ENCODE measurements at places on chromosomes 3 and 15. TPM values are rescaled to one million over a fixed set of nuclear protein-coding genes. Genes with fewer than 3 reads are reported as not detected.
A peak's percentile ranks its signal among the peaks of the same experiment; 100 is the strongest.

- no peak for DNase-seq
These were observed 473.1 kb upstream of the UBE2E2 start for GRCh38 chr3:22729981-22730380.

DNA sequence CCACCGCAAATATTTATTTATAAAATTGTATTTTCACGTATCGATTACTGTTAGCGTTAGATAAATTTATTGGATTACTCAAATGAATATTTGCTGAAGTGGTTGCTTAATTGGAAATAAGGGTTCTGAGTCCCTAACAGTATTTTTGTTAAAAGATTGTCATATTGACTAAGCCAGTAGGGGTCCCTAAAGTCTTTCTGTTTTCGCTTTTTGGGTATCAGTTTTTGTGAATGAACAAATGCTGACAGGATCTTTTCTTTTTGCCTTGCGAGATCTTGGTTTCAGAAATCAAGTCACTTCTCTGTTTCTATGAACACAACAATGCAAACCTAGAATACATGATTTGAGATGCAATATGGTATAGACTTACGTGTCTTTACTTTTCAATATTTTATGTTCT lies 7.1 kb downstream of the RAD51 start:
- no peak for DNase-seq

DNA sequence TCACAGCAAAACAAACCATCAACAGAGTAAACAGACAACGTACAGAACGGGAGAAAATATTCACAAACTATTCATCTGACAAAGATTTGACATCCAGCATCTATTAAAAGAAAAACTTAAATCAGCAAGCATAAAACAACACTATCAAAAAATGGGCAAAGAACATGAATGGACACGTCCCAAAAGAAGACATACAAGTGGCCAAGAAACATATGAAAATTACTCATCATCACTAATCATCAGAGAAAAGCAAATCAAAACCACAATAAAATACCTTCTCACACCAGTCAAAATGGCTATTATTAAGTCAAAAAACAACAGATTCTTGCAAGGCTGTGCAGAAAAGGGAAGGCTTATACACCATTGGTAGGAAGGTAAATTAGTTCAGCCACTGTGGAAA lies 13.7 kb upstream of the SERPINI2 start:
- no peak for DNase-seq

- no peak for DNase-seq
These were observed 37.7 kb upstream of the HES1 start for GRCh38 chr3:194098081-194098842.

DNA sequence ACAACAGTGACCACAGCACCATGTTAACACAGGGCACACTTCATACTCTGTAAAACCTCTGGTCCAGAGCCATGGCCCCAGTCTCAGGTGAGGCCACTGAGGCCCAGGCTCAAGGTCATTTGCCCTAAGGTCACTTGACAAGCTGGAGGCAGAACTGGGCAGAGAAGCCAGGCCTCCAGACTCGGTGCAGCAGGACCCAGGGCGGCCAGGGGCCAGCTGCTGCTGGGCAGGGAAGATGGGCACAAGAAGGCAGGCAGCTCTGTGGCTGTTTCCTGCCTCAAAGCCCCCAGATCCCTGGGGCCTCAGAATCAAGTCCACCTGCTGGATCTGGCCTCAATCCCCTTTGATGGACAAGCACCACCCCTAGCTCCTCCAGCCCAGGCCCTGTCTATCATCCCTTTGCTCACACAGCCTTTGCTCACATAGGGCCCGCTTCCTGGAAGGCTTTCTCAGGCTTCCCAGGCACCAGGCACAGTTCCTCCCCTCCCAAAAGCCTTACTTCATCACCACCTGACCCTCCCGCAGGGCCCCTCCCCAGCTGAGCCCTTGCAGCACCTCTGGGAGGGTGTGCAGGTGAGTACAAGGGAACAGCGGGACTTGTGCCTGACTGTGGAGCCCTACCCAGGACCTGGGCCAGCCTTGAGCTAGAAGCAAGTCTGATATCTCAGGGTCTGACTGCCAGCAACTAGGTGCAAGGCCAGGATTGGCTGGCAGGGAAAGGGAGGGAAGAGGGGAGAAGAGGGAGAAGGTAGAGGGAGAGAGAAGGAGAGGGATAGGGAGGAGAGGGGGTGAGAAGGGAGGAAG lies 38.0 kb upstream of the LINGO1 start:
- no peak for DNase-seq

SLCO3A1 gene
- 16.7 TPM for total RNA-seq

DNA sequence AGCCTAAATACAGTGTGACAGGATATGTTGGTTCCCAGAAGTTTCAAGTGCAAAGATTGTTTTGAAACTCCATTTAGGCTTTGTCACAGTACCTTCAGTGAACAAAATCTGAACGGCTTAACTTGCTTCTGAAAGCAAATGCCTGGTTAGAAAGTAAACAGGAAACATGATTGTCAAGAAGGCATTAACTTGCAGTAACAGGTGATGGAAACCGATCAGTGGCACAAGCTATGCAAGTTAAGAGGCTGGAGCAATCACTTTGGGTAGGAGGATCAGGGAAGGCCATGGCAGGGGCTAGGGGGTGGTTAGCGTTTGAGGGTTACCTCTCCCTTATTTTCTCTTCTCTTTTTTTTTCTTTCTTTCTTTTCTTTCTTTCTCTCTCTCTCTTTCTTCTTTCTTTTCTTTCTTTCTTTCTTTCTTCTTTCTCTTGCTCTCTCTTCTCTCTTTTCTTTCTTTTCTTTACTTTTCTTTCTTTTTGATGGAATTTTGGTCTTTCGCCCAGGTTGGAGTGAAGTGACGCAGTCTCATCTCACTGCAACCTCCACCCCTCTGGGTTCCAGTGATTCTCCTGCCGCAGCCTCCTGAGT lies 2.4 kb downstream of the HYKK start:
- no peak for DNase-seq

DNA sequence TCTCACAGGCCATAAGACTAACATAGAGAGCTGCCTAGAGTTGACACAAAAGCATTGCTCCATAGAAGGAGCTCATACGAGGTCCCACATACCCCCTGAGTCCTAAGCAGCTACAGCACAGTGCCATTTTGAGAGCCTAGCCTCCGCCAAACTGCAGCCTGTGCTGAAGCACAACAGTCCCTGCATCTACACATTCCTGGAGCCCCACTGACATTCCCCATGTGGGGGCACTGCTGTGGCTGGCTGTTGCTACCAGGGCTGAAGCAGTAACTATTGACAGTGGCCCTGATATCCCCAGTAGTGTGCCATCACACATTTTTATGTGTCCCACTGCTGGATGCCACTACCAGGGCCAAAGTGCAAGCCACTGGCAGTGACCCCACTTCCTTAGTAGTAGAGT lies 80.3 kb downstream of the CERS3 start:
- DNase-seq = no peak

DNA sequence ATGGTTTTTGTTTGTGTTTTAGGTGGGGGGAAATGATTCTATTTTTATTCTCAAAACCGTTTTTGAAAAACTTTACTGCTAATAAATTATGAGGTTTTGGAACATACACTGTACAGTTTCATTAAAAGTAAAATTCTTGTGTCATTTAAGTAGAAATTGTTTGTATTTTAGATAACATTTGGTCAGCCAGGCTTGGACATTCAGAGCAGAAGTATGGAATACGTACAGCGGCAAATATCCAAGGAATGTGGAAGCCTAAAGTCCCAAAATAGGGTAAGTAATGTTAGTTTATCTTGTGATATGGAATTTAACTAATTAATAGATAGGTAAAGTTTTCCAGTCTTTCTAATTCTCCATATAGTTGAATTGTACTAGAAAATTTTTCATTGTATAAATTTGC lies 96.6 kb downstream of the SPRED1 start:
- DNase-seq = no peak

DNA sequence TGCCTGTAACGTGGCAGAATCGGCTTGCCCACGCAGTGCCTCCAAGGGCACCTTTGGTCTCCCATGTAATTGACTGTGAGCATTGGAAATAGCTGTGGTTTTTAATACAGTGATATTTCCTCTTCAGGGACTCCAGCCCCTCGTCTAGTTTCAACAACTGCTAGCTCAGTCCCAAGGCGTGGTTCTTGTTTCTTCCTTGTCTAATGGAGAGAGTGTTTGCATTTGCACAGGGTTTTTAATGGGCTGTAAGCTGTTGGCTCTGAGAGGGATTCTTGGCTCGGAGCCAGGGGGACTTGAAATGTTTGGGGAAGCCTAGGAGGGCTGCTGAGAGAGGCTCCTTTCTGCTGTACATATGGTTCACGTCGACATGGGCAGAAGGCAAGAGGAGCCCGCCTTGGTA lies 86.2 kb downstream of the THSD4 start:
- DNase-seq = no peak

GRCh38 chr3:107990433-107990832 lies 100.4 kb downstream of the CD47 start:
- no peak for DNase-seq

- DNase-seq = no peak
These were observed 93.6 kb upstream of the POU1F1 start for GRCh38 chr3:87370007-87370406.

ATP13A4 gene
- total RNA-seq = 1.8 TPM

RARB gene
- not detected for total RNA-seq

- no peak for DNase-seq
These were observed 10.1 kb downstream of the FAM131A start for GRCh38 chr3:184347321-184348056.

UROC1 gene
- total RNA-seq = not detected

DNA sequence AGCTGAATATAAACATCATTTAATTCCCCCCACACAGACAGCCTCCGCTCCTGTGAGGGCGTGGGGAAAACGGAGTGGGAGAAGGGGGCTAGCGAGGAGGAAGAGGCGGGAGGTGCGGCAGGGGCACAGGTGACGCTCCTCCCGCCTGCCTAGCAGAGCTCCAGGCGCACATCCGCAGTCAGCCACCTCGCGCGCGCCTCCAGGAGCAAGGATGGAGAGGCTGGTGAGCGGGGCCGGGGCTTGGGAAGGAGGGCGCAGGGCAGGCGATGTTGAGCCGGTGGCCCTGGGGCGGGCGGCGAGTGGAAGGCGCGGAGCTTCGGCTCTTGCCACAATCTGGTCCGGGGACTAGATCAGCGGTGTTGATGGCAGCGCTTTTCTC lies at the start of gene CD200:
TSS of gene CD200 (plus strand) at position 155 of the 379 bp plus-strand sequence. CDS start at position 212, 57 bp downstream.
- DNase-seq = peak; percentile 40

- no peak for DNase-seq
These were observed 259.2 kb upstream of the TLE3 start for GRCh38 chr15:70356919-70357318.

GRCh38 chr3:191239407-191240031 lies 40.5 kb downstream of the OSTN start:
- no peak for DNase-seq

GOLGA8G gene
- total RNA-seq = not detected

PFN2 gene
- 18.3 TPM for total RNA-seq

DNA sequence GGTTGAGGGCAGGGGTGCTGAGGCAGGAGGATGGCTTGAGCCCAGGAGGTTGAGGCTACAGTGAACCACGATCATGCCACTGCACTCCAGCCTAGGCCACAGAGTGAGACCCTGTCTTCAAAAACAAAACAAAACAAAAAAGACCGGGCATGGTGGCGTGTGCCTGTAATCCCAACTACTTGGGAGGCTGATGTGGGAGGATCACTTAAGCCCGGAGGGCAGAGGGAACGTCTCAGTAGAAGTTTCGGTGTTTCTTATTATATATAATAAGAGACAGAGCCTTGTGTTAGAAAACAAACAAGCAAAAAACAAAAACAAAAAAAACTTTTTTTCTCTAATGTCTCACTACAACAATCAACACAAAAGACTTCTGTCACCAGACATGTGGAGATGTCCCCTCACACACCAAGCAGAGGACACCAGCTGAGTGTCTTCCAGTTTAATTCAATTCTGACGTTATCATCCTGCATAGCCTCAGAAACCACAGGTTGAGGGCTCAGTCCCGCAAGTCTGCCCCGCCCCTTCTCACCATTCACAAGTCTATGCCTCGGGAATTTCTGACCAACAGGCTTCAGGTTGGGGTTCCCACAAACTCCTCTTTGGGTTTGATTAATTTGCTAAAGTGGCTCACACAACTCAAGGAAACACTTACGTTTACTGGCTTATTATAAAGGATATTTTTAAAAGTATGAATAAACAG lies 24.0 kb upstream of the EIF4A2 start:
- no peak for DNase-seq

GOLGA6L9 gene
- 3.4 TPM for total RNA-seq

GRIP2 gene
- total RNA-seq = not detected

SLC38A3 gene
- total RNA-seq = 4.8 TPM

GOLGA8S gene
- not detected for total RNA-seq

GRCh38 chr15:37792351-37792750 lies 142.1 kb upstream of the TMCO5A start:
- DNase-seq = no peak

SERINC4 gene
- total RNA-seq = 0.44 TPM

EHHADH gene
- 0.28 TPM for total RNA-seq

GRCh38 chr3:14431917-14432834 lies 29.8 kb downstream of the SLC6A6 start:
- DNase-seq = peak; percentile 90

- no peak for DNase-seq
These were observed 601.7 kb upstream of the GBE1 start for GRCh38 chr3:82363131-82363530.

GRCh38 chr3:139957844-139958243 lies 22.9 kb downstream of the CLSTN2 start:
- no peak for DNase-seq

GRCh38 chr3:99731499-99731898 lies 86.2 kb upstream of the CMSS1 start:
- no peak for DNase-seq

DNA sequence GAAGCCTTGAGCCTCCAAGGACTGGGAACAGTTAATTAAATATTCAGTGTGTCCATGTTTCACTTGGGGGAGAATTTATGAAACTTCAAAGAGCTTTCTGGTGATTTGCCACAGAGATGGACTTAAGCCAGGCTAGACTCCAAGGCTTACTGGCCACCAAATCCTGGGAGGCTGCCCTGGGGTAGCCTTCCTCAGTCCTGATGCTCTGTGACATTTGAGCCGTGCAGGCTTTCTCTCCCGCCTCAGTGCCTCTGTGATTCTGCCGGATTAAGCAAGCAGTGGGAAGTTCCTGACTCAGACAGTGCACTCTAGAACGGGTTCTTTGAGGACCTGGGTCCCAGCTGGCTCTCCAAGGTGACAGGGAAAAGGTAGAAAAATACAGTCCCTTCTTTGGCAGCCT lies 314.7 kb upstream of the ICE2 start:
- no peak for DNase-seq

GRCh38 chr3:73580343-73580742 lies 44.4 kb downstream of the PDZRN3 start:
- no peak for DNase-seq

LSMEM2 gene
- total RNA-seq = not detected

DNA sequence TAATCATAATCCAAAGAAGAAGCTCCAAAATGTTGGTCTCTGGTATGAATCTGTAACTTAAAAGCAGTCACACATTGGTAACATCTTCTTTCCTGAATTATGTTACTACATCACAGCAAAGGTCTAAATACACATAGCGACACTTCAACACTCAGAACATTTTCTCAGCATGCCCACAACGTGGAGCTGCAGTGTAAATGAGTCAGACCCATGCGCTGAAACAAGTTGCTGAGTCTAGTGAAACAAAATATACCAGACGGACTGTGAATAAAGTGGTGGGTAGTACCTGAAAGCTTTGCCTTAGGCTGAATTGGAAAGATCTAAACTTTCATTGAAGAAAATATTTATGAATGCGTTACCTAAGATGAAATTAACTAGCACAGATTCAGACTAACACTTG lies 33.2 kb upstream of the GOLGA8B start:
- DNase-seq = no peak

- no peak for DNase-seq
These were observed 177.0 kb downstream of the GOLIM4 start for GRCh38 chr3:167918686-167919085.

- DNase-seq = no peak
These were observed 255.6 kb downstream of the FOXP1 start for GRCh38 chr3:71327936-71328335.

CTXN2 gene
- not detected for total RNA-seq
